HTR-8/SVneo (cell line): ENCODE measurements at places on chromosomes 12 and 14.

DNA sequence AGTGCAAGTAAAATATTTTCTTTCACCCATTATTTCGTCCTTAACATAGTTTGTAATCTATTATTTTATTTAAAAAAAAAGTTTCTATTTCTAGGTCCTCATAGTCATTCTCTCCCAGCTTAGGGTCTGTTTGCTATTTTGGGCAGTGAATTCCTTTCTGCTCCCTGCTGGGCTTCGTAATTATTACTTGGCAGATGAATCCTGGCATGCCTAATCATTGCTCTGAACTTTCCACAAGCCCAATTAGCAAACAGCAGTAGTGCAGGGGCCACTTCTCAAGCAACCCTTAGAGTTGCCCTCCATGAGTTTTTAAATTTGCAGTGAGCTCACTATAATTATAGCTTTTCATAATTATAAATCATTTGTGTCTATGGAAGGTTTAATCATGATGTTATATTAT lies 1378.3 kb upstream of the SEL1L start:
- no peak for DNase-seq

GRCh38 chr12:80925983-80926382 lies 11.8 kb downstream of the LIN7A start:
- no peak for DNase-seq

DNA sequence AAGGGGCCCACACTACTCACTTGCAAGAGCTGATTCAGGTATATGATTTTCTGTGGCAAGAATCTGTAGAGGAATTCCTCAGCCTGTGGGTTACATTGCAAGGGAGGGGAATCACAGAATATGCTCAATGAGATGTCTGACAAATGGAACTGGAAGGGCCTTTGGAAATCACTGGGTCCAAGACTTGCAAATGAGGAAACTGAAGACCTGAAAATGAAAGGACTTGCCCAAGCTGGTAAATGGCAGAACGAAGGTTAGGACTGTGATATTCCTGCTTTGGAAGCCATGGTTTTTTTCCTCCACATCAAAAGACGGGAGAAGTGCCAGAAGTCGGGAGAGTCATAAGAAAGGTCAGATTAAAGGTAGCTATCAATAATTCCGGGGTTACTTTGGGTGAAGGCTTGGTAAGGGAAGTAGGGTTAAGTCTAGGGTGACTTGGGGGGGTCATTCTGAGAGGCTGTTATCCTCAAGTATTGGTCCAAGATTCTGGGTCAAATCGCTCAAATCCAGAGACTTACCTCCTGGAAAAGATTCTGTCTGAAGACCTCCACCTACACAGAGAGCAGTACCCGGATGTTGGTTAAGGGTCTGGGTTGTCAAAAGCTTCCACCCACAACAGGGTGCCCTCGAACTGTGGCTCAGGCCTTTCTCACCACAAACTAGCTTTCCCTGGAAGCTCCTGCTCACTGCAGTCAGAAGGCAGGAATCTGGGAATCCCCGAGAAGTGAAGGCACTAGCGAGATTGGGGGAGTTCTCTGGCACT lies 539 bp downstream of the PSME2 start:
- no peak for DNase-seq

DNA sequence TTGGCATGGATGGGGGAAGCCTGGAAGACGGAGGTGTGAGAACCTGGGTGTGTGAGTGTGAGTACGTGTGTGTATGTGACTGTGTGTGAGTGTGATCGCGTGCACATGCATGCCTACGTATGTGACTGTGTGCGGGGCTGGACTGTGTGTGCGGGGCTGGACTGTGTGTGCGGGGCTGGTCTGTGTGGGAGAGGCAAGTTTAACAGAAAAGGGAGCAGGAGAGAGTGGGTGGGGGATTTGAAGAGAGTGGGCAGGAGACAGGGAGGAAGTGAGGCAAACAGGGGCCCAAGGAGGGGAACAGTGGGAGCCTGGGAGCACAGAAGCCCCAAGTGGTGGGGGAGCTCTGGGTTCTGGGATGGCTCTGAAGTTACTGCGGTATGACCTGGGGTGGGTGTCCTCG lies 103.7 kb upstream of the LHX5 start:
- DNase-seq = no peak

GRCh38 chr14:50937325-50937724 lies 7.0 kb downstream of the PYGL start:
- peak; percentile 28 for DNase-seq
